ENCODE measurements at places on chromosomes 7 and 10. TPM values are rescaled to one million over a fixed set of nuclear protein-coding genes. Genes with fewer than 3 reads are reported as not detected.
A peak's percentile ranks its signal among the peaks of the same experiment; 100 is the strongest.

- ATAC-seq: no peak
Observed at GRCh38 chr10:133418289-133418993, 6.0 kb downstream of the SPRN start.

- ATAC-seq: no peak
Observed at GRCh38 chr7:1043552-1044188, 676 bp upstream of the GPR146 start.

DNA sequence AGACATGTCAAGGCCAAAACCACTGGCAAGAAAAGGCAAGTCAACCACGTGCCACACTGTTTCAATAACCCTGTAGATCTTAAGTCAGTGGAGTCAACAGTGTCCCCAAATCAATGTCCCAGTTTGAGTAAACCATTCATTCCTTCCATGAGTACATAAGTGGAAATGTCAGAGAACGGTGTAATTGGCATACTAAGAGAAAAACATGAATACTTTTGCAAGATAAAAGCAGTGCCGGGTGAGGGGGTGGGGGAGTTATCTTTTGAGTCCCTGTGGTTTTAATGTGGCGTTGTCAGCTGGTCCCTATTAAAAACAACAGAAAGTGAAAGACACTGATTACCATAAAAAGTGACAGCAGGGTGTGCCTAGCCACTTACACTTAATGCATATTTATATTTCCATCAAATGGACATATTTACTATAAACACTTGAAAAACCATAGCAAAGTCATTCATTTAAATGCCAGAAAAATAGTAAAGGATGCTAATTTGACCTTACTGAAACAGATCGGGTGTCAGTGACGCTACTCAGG lies 37.8 kb downstream of the RSU1 start:
- no peak for ATAC-seq

GRCh38 chr7:44196450-44196872 lies 4.3 kb upstream of the YKT6 start:
- no peak for ATAC-seq

DNA sequence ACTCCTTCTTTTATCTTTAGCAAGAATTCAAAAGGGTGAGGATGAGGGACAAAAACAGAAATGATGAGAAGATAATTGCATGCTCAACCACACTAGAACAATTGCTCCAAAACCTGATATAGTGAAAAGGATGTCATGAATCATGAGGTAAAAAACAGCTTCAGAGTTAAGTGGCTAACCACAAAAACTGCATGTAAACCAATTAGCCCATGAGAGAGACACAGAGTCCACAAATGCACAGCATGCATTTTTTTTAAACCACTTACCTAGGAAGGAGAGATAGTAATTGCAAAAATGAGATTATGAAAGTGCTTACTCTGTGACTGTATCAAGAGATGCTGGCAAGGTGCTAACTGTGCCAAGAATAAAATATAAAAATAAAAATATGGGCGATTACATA lies 132.9 kb downstream of the MBL2 start:
- ATAC-seq: no peak

GRCh38 chr10:120588311-120588710 lies 131.3 kb downstream of the PLPP4 start:
- no peak for ATAC-seq

DNA sequence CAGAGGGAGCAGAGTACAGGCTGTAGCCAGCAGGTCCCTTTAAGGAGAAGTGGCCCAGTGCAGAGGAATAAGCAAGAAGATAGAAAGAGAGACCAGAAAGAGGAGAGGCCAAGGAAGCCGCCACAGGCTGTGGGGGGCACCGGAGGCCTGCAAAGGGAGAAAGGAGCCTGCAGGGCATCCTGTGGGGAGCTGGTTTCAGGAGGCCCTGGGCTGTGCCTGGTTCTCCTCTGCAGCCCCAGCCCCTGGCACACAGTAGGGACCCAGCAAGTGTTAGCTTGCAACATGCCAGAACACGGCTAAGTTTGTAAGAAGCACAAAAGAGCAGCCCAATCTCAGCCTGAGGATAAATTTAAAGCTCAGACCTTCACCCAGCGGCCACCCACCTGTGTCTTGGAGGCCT lies 12.3 kb upstream of the C10orf71 start:
- ATAC-seq: no peak

GRCh38 chr10:129604333-129605032 lies 137.4 kb downstream of the MGMT start:
- ATAC-seq: no peak

- ATAC-seq: no peak
Observed at GRCh38 chr10:21505711-21506278, 19.7 kb downstream of the SKIDA1 start.

DNA sequence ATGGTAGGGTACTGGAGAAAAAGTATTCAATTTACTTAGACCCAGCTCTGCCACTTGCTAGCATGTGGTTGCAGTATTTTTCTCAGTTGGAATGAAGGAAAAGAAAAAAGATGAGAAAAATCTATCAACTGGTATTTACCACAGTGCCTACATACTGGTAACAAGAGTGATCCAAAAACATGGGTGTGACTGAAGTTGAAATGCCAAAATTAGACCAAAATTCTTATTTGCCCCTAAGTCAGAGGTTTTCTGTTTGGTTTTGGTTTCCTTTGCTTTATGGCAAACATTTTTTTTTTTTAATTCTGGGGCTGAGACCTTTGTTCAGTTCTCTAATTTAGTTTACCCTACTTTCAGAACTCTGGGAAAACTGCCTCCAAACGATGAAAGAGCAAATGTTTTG lies 12.3 kb downstream of the HYCC1 start:
- ATAC-seq: no peak

- no peak for ATAC-seq
Observed at GRCh38 chr10:119318411-119319160, 111.2 kb downstream of the GRK5 start.

DNA sequence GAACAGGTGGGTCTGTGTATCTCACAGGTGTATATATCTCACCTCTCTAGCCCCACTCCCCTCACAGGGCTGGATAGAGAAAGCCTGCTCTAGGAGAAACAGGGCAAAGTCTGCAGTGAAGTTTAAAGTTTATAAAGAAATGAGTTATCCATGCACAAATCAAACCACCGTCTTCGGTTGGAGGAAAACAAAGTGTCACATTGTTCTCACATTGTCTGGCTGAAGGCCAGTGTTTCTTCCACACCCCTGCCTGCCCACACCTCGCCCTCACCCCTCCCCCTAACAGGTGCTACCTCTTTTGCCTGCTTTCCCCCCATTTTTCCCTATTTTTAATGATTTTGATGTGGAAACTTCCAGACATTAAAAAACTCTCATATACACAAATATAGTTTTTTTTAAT lies 25.8 kb downstream of the AQP1 start:
- ATAC-seq: no peak

DNA sequence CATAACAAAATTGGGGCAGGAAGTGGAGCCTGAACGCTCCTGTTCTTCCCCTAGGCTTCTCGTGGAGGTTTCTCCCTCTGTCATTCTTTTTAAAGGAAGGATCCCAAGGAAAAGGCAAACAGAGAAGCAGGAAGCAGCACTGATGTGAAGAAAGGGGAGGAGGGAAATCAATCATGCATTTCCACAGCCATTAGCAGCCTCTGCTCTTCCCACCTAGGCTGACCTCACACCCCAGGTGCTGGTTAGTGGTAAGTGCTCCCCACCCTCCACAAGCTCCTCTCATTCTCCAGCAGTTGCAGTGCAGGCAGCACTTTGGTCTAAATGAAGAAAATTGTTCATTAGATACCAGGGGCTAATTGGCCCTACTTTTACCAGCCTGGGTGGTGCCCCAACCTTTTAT lies 2.6 kb downstream of the CRHR2 start:
- no peak for ATAC-seq

GRCh38 chr7:31893365-31893764 lies 176.8 kb downstream of the PDE1C start:
- ATAC-seq: no peak

DNA sequence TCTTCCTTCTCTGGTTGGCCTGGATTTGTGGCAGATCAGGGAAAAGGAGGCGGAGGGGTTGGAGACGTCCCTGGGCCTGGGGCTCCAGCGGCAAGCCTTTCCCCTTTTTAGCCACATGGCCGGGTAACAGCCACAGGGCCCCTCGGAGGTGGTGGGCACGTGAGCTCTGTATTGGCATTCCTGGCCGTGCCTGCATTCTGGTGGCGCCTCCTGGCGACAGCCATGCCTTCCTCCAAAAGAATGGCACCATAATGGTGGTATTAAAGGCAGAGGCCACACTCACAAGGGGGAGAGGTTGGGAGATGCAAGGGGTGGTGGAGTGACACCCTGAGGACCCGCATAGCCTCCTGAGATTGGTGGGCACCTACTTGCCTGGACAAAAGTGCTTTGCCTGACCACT lies 3.0 kb upstream of the AQP1 start:
- ATAC-seq: no peak

GRCh38 chr10:125087897-125088215 lies 72.5 kb downstream of the CTBP2 start:
- no peak for ATAC-seq

DNA sequence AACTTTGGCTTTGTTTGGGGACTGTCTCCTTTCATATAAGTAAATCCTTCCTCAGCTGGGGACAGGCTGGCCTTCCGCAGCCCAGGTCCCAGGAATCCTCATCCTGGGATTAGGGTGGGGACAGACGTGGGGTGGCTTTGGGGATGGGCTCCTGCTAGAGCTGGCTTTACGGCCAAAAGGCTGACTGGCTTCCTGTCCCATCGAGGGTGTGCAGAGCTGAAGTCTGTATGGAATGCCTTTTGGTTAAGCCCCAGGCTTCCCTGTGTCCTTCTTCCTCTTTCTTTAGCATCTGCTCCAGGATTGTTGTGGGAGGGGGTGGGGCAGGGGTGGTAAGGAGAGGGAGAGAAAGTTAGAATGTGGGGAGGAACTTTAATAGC lies 59.4 kb upstream of the AQP1 start:
- peak; percentile 27 for ATAC-seq

DNA sequence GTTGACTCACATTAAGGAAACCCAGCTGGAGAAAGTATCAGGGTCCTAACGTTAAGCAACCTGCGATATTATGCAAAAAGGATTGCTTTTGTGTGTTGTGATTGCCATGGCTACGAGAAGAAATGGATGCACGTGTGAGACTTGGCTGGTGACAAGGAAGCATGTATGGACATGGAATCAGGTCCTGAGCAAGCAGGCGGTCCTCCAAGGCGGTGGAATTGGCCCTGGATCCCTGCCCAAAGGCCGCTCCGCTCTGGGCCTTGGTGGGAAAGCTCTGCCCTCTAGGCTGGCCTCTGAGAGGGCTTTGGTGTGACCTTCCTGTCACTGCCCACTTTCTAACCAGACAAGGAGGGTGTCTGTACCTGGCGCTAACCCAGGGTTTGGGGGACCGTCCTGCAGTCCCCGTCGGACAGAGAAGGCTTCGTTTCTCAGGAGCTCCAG lies 192.1 kb downstream of the EBF3 start:
- ATAC-seq: no peak

DNA sequence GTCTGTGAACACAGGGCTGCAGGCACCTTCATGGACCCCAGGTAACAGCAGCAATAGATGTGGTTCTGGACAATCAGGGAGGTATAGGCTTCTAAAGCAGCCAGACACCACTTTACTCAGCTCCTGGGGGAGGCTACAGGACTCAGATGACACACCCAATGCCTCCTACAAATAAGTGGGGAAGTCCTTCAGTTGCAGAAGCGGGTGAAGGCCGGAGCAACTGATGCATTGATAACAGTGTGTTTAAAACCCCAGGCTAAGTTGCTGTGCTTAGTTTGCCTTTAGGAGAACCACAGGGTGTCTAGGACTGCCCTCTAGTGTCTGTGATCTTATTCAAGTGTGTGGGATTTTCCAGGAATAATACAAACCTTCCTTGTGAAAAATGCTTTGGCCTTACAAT lies 5.9 kb upstream of the ITGA8 start:
- ATAC-seq: peak; percentile 57

GRCh38 chr7:86431761-86432160 lies 211.9 kb upstream of the GRM3 start:
- ATAC-seq: no peak

DNA sequence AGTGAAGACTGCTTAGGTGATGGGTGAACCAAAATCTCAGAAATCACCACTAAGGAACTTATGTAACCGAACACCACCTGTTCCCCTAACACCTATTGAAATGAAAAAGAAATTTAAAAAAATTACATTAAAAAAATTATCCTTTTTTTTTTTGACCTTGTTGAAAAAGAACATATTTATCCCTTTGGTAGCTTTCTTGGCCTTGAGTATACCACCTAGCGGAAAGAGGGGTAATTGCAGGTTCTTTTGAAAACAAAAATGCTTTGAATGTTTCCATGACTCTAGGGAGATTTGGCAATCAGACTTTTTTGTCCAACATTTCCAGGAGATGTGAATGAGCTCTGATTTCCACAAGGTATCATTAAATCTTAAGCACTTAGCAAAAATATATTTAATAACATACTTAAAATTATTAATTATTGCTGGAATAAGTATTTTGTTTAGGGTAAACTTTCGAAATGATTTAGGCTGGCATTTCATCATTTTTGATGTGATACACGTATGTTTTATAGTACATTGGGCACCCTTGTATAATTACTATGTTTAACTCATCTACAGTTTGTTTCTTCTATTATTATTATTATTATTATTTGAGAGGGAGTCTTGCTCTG lies 47.0 kb upstream of the ELMO1 start:
- peak; percentile 48 for ATAC-seq

Gene NME8
- not detected for total RNA-seq

Gene UNCX
- not detected for total RNA-seq

Gene NRCAM
- 1.6 TPM for total RNA-seq

Gene POLR2J
- total RNA-seq: 6.7 TPM

Gene PAX4
- total RNA-seq: not detected

Gene FKBP9
- total RNA-seq: 135 TPM

Gene CYP3A7
- total RNA-seq: not detected

Gene DOCK4
- 30.4 TPM for total RNA-seq

Gene DPP6
- total RNA-seq: 40.0 TPM

Gene LEP
- 6.6 TPM for total RNA-seq

Gene ARHGAP21
- 62.3 TPM for total RNA-seq

Gene ZNF22
- 35.6 TPM for total RNA-seq

Gene ANKRD30A
- total RNA-seq: not detected
